ENCODE measurements at places on chromosomes 5 and 9.

GRCh38 chr9:22141908-22142307 lies 132.8 kb upstream of the CDKN2B start:
- no peak for DNase-seq

GRCh38 chr9:20997503-20998076 lies 33.9 kb downstream of the HACD4 start:
- DNase-seq: no peak

- no peak for DNase-seq
These were observed 223.5 kb downstream of the GRIA1 start for GRCh38 chr5:153713943-153714342.

- no peak for DNase-seq
These were observed 154.5 kb downstream of the NR3C1 start for GRCh38 chr5:143248822-143249579.

- DNase-seq: no peak
These were observed 233.7 kb downstream of the TLE1 start for GRCh38 chr9:81455462-81456219.

DNA sequence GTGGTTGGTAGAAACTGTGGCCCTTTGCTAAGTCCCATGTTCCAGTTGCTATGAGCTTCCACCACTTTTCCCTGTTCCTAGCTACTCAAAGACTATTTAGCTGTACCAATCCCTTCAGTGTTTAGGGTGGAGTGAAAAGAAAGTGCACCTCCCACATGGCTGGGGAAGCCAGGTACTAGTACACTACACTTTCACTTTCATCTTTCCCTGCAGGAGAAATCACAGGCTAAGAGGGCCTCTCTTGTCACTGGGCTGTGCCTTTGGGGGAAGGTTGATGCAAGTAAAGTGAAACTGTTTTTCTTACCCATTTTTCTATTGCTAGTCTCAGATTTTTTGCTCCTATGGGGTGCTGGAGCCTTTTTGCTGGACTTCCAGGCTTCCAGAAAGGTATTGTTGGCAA lies 33.5 kb upstream of the CKS2 start:
- DNase-seq: peak; percentile 48

DNA sequence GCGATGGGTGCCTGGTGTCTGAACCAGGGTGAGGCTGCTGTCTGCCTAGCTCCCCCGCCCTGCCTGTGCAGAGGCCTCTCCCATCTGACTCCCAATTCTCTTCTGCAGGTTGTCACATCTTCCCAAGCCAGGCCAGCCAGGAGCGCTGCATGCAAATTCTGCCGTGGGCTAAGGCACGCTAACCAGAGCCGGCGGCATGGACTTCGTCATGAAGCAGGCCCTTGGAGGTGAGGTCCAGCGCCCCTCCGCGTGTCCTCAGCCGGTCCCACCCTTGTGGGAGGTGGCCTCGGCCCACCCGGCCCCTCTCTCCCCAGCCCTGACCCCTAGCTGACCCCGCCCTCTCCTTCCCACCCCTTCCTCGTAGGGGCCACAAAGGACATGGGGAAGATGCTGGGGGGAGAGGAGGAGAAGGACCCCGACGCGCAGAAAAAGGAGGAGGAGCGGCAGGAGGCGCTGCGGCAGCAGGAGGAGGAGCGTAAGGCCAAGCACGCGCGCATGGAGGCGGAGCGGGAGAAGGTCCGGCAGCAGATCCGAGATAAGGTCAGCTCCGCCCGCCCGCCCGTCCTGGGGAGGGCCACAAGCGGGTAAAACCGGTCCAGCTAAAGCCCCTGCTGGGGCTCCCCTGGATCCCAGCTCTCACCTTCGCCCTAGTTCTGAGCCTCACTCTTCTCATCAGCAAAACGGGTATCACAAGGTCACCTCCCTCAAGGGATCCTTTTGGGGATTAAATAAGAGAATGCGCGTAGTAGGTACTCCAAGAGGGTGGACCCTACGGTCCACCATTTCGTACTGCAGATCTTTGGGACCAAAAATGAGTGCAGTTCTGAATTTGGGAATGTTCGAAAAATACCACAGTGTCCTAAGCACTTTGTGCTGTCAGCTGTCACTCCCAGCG lies 7.4 kb downstream of the CPLX2 start:
- no peak for DNase-seq

GRCh38 chr5:151060742-151061141 lies 20.1 kb downstream of the TNIP1 start:
- no peak for DNase-seq

DNA sequence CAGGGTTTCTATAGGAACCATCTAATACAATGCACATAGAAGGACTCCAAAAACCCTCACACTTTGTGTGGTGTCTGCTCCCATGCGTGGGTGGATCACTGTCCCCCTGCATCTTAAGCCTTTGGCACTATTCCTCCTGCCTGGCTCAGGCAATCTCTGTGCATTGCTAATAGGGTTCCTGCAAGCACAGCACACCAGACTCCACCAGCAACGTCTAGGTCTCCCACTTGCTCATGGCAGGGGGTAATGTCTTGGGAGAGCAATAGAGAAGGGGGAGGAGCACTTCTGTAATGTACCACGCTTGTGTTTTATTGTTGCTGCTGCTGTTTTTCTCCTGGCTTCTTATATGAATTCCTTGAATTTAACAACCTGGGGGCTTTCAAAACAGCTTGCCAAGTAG lies 182.6 kb upstream of the GLRA1 start:
- DNase-seq: no peak

DNA sequence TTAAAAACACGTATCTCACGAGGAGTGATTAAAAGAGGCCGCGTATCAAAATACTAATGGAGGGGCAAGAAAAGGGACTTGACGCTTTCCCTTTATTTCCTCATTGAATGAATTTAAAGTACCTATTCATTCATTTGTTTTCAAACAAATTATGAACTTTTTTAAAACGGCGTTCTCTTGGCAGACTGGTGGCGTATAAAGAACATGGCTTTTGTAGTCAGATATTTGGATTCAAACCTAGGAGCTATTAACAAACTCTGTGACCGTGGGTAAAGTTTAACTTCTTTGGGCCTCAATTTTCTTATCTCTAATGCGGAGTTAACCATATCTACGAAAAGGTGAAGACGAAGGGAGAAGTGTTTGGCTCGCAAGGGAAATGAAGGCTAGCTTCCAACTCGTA lies 876 bp downstream of the CAAP1 start:
- DNase-seq: peak; percentile 5

DNA sequence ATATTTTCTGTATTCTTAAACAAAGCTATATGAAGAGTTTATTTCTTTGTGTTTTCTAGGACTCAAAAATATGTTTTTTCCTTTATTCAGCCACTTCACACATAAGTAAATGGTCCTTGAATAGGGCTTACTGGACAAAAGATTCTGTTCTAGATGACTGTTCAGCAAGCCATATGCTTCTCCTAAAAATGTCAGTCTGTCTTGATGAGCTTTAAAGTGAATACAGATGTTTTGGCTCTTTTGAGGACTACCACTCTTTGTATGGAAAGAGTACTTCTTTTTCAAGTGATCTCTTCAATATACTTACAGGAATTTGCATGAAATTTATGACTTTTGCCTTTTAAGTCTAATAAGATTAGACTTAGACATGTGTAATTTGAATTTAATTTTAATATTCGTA lies 8.4 kb downstream of the NDUFS4 start:
- DNase-seq: no peak

GRCh38 chr9:38685535-38685934 lies 34.4 kb downstream of the FAM240B start:
- DNase-seq: no peak

DNA sequence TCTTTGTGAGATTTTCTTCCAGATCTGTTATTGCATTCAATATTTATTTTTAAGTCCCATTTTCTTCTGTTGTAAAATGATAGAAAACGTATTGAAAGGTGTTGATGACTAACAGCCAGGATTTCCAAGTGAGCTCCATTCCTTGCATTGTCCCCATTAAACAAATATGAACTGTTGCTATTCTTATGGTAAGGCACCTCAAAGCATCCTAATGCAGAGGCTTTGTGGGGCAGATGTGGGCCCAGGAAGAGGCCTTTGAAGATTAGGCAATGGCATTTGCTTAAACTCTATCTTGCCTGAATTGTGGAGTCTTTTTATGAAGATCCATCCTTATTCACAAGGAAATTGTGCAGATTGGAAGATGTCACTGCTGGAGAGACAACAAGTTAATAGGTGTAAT lies 38.9 kb downstream of the NTRK2 start:
- DNase-seq: no peak

GRCh38 chr5:68950930-68951329 lies 142.9 kb upstream of the SLC30A5 start:
- DNase-seq: no peak

DNA sequence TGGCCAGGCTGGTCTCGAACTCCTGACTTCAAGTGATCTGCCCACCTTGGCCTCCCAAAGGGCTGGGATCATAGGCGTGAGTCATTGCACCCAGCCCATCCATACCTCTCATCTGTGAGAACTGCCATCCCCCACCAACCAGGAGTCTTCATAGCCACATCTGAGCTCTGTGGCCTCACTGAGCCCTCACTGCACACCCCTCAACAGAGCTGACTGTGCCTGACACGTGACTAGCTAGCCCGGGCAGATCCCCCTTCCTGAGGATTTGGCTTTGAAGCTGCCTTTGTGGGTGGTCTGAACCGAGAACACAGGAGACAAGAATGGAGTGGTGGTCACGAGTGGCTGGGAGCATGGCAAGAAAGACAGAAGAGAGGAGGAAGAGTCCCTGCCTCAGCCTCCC lies 15.6 kb downstream of the AK8 start:
- peak; percentile 93 for DNase-seq

DNA sequence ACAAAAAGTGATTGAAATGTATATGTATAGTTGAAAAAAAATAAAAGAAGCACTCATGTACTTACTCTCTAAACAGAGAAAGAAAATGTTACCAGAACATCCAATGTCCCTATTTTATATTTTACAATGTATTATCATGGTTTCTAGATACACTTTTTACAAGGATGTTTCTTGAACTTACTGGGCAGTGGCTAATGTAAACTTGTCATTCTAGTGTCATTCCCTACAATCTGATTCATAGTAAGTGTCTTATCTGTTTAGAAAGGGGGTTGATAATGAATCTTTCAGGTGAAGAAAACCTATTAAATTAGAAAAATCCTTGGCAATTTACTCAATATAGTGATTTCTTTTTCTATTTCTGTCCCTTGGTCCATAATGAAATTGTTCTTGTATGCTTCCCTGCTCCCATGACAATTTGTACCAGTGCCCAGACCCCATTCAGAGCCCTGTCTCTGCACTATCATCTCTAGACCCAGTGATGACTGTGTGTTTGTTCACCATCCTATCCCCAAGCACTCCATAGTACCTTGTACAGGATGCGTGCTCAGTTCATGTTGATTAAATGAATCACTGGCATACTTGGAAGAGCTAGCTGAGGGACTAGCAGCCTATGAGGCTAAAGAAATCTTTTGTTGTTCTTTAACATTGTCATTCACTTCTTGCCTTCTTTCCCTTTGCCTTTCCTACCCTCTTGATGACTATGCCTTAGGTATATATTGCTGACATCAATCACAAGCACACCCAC lies 101.2 kb downstream of the HMHB1 start:
- no peak for DNase-seq

- peak; percentile 92 for DNase-seq
These were observed 60.6 kb downstream of the HSD17B3 start for GRCh38 chr9:96241391-96241809.

- peak; percentile 19 for DNase-seq
These were observed 285.4 kb downstream of the TMEM232 start for GRCh38 chr5:110441035-110441434.

DNA sequence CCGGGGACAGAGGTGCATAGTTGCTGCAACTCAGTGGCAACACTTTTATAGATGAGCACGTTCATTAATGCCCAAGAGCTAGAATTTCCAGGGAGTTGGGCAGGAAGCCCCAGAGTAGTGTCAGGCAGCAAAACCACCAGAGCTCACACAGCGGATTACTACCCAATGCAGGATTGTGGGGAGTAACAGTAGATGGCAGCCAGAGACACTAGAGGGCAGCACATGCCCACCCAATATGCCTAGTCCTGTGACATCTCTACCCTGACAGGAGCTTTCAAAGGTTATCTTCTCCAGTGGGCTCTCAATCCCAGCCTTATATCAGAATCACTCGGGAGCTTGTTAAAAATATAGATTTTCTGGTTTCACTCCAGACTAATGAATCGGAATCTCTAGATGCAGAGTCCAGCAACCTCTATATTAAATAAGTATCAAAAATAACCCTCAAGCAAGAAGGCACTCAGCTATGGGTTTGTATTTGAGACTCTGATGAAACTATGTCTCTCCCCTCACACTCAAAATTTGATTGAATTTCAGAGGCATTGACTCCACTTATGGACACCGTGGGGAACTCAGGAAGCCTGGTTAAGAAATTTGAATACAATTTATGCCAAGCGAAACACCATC lies 58.4 kb upstream of the PHF24 start:
- peak; percentile 75 for DNase-seq

- no peak for DNase-seq
These were observed 36.8 kb upstream of the TEX48 start for GRCh38 chr9:114718801-114719221.

DNA sequence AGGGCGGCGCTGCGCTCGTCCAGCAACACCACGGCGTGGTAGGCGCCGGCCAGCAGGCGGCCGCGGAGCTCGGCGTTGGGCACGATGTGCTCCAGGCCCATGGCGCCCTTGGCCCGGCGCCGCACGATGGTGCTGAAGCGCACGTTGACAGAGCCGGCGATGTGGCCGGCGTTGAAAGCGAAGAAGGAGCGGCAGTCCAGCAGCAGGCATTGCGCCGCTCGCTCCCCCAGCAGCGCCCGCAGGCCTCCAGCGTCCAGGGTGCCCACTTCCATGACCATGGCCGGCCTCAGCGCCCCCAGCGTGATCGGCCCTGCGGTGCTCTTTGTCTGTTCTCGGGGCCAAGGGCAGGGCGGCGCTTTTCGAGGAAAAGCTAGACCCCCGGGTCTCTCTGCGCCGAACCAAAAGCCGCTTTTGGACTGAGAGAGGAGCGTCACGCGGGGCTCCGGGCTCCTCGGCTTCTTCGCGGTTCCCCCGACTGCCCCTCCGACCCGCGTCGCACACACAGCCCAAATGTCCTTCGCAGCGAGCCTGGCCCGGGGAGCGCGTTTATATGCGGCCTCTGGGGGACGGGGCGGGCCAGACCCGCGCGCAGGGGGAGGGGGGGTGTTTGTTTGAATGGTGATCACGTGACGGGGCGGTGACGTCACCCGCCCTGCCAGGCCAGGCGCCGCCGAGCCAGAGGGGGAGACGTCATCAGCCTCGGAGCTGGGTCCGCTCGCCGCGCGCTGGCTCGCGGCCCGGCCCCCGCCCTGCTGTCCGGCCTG lies at the start of gene DUSP1:
Gene DUSP1 (minus strand): TSS at position 521 of the 764 bp plus-strand sequence. CDS start 243 bp downstream, at position 278.
- DNase-seq: peak; percentile 84

GRCh38 chr9:4020755-4021296 lies 279.0 kb downstream of the GLIS3 start:
- DNase-seq: peak; percentile 65

DNA sequence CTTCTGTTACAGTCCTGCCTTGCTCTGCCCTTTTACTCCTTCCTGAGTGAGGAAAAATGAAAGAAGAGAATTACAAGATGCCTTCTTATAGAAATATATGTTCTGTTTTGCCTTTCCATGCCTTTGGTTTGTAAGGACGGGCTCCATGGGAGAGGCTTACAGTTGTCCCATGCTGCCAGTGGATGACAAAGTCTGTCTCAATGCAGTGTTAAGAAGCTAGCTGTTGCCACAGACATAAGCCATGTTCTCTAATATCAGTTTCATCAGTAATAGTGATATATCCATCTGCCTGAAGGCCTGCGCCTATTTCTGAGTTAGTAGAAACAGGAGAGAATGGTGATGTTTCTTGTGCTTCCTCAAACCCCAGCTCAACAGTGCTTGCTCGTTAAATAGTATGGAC lies 27.8 kb downstream of the C5orf22 start:
- no peak for DNase-seq

Data from Jurkat, Clone E6-1 (cell line).